WERI-Rb-1 (cell line): ENCODE measurements at places on chromosomes 1 and 21.

DNA sequence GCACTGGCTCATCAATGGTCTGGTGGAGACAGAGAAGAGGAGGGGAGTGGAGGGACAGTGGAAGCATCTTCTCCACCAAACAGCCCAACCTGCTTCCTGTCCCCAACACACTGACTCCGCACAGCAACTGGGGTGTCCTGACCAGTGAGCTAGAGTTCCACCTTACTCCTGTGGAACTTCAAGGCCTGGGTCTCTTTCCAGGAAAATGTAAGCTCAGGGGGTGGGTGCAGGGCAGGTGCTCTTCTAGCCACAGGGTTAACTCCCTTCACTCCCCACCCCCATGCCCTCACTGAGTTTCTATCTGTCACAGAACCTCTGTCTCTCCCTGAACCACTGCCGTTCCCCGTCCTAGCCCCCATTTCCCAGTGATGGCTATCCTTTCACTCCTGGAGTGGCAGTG, 876 bp downstream of the MOB3C start:
- no peak for DNase-seq

DNA sequence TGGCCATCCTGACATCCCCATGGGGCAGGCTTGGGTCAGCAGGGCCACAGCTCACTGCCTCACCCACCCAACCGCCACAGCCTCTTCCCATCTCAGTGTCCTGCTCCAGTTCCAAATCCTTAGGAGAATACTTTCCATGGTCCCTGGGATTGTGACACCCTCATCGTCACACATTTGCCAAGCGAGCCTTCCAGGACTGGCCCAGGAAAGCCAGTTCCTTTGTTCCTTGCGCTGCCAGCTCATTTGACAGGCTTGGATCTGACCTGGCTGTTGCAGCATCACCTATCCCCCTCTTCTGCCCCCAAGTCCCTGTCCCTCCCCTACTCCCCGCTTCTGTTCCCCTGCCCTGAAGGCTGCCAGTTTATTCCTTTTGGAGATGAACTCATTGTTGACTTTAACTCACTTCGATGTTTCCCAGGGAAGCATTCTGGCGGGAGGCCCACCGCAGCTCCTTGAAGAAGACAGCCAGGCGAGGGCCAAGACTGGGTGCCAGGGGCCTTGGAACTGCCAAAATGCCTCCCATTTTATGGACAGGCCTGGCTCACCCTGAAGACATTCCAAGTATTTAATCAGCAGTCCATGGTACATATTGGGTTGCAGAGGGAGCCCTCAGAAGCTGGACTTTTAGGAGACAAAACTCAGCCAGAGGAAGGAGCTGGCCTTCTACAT, 10.2 kb upstream of the GNL2 start:
- DNase-seq, result no peak

DNA sequence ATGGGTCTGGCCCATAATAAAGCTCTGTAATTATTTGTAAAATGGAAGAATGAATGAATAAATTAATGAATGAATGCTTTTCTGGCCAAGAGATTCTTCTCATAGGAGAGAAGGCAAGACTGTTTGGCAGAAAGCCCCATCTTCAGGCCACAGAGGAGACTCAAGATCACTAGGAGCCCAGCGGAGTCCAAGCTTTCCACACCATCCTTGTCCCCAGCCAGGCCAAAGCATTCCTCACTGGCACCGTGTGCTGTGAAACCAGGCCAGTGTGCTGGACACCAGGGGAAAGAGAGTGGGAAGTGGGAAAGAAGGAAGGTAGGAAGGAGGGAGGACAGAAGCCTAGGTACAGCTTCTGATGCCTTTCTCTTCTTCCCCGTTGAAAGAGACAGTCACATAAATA, 86.4 kb downstream of the PLXNA2 start:
- no peak for DNase-seq

- DNase-seq, result peak; percentile 65
Observed at GRCh38 chr1:53362851-53363642, 35.2 kb upstream of the LRP8 start.

DNA sequence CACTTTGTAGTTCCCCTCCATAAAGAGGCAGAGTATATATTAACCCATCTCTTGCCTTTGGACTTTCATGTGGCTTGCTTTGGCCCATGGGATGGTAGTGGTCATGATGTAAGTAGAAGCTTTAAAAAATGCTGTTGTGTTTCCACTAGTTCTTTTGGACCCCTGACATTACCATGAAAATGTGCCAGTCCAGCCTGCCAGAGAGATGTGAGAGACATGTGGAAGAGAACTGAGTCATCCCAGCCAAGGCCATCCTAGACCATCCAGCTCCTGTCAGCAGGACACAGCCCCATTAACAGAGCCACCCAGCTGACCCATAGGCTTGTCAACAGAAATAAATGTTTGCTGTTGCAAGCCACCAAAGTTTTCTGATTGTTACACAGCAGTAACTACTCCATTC, 3.9 kb upstream of the CD101 start:
- DNase-seq, result no peak

- DNase-seq, result no peak
Observed at GRCh38 chr1:197725044-197725443, 50.2 kb downstream of the DENND1B start.

GRCh38 chr1:17207540-17207939, 2.6 kb downstream of the PADI1 start:
- peak; percentile 16 for DNase-seq

DNA sequence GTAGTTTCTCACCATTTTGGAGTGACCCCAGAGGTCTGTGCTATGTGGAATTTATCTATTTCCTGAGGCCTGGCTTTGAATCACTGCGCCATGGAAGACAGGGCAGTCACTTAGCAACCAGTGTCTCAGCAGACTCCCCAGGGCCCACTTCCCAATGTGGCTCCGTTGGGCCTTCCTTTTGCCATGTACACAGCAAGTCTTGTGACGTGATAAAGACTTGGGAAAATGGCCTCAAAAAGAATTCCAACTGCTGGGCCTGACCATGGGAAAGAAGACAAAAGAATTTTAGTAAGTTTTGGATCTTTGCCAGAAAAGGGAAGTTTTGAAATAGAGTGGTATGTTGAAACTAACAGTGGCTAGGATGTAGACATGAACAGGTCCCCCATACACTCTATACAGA, 36.2 kb downstream of the TLR5 start:
- no peak for DNase-seq

- DNase-seq, result no peak
Observed at GRCh38 chr1:178954937-178955336, 70.8 kb upstream of the FAM20B start.
